Activated effector memory CD4-positive, alpha-beta T cell treated with Interleukin-2 at 50 U/mL for 16 hours (primary cell): ENCODE measurements at places on chromosomes 5 and 9.

DNA sequence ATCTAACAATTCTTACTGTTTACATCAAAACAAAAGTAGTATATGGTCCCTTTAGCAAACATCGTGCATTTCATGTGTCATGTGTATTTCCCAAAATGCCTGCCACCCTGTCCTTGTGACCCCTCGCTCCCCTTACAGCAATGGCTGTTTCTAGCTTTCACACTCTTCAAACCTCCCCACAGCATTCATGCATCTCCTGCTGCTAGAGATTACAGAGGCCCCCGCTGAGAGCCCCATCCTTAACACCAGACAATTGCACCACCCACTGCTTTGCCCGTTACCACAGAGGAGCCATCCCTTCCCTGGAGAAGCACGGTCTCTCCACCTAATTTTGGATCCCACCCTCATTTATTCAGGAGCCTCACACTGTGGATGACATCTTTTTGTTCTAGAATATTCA is 149.7 kb upstream of the IRX4 start:
- DNase-seq: no peak

GRCh38 chr5:158559066-158559465 is 540.6 kb downstream of the EBF1 start:
- DNase-seq: no peak

- no peak for DNase-seq
Measured at GRCh38 chr5:147520450-147520849, 10.6 kb upstream of the DPYSL3 start.

DNA sequence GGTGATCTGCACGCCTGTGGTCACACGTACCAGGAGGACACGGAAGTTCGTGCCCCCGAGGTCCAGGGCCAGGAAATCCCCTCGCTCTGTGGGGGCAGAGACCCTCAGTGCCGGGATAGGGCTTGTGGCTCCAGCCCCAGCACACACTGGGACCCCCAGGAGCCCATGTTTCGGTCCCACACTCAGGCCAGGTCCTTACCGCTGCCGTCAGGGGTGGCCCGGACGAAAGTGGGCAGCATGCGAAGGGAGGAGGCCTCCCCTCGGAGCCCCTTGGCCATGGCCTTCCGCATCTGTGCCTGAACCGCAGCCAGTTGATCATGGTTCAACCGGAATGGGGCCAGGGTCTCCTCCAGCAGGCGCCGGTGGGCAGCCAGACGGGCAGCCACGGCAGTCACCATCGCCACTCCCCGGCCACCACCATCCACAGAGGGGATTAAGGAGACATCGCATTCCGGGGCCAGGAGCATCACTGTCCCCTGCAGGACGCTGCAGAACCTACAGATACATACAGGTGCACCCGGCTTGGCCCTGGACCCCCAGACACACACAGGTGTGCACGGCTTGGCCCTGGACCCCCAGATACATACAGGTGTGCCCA is 11.8 kb downstream of the HK3 start:
- DNase-seq: no peak

DNA sequence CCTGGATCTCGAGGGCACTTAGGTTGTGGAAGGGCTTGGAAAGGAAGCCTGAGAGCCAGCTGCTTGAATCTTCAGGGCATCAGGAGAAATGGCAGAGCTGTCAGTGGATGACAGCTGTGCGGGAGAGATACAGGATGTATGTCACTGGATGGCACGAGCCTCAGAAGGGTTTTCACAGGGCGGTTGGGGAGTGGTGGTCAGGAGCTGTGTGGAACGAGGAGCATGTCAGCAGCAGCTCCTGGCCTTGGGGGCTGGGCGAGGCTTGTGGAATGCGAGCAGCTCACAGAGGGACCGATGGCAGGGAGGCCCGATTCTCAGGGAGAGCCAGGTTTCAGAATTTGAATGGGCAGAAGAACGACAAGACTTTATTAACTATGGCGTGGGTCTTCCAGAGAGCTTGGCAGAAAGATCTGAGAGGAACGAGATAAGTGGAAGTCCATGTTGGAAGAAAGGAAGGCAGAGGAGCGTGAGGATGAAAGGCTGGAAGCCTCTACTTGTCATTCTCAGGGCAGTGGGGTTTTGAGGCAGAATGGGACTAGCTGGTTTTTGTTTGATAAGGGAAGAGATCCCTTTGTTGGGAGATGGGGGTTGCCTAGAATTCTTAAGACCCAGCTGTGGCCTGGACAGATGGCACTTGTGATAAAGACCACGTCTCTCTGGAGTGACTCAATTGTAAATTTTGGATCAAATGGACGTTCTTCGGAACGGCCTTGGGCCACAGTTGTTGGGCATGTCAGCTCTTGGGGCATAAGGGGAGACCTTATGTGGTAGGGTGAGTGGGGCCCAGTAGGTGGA is 60.3 kb downstream of the SNX30 start:
- no peak for DNase-seq

GRCh38 chr9:121674017-121674416 is 22.6 kb downstream of the DAB2IP start:
- no peak for DNase-seq

DNA sequence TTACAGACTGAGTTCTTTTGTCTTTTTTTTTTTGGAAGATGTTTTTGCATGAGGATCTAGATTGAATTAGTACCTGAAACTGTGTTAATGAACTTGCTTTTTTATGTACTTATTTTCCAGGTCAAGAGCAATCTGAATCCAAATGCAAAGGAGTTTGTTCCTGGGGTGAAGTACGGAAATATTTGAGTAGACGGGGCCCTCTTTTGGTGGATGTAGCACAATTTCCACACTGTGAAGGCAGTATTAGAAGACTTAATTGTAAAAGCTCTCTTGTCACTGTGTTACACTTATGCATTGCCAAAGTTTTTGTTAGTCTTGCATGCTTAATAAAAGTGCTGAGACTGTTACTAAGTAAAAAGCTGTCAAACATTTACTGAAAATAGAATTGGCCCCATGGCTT is 14.5 kb downstream of the SLC23A1 start:
- DNase-seq: no peak

DNA sequence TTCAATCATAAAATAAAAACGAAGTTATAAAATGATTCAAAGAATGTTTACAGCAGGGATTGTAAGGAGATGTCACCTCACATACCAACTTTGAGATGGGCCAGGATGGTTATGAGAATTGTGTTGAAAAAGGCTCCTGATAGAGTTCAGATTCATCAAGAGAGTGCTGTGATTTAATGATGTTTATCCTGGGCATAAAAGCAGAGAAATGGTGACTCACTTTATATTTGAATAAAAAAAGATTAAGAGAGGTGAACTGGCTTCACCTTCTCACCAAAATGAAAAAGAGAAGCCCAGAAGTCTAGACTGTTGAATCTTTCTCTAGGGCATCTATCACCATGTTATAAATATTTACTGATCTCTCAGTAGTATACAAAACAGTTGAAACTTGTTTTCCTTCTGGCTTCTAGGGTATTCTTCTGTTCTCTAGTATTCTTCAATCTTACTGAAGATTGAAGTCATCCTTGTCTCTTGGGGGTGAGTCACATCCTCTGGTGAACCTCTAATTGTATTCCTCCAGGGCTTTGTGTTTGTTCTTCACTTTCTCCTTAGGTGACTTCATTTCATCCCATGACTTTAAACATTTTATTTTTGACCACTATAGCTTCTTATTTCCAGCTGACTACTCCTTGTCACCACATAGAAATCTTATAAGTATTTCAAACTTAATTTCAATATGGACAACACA is 1237.3 kb upstream of the C9orf72 start:
- DNase-seq: no peak

DNA sequence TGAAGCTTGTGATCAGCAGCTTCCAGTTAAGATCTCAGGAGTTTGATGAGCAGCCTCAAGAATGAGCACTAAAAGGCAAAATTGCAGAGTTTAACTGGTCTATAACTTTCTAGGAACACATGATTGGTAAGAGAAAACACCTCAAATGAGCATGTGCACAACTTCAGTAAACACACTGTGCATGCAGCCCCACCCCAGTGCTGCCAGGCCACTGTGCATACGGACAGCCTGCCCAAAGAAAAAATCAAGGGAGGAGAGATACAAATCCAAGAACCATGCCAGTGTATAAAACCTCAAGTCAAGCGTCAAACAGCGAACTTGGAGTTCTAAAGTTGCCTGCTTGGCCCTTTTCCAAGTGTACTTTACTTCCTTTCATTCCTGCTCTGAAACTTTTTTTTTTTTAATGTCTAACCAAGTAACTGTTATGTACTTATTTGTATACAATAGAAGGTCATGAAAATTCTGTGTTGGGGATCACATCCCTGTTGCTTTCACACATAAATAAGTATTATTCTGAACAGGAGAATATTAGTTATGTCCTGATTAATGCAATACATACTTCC is 125.6 kb upstream of the TSLP start:
- no peak for DNase-seq

DNA sequence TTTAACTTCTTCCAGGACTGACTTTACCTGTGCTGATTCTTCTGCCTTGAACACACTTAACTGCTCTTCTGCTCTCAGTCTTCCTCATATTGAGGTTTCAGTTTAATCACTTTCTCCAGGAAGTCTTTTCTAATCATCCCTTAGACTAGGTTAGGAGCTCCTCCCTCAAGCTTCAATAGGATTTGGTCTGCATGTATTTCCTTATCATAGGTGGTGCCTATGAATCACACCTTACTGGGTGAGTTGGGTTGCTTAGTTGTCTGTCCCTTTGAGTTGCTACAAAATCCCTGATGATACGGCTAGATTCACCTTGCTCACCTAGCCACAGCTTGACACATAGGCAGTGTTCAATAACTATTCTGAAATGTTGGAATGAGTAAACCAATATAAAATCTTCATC is 164.4 kb downstream of the DNAH5 start:
- no peak for DNase-seq

DNA sequence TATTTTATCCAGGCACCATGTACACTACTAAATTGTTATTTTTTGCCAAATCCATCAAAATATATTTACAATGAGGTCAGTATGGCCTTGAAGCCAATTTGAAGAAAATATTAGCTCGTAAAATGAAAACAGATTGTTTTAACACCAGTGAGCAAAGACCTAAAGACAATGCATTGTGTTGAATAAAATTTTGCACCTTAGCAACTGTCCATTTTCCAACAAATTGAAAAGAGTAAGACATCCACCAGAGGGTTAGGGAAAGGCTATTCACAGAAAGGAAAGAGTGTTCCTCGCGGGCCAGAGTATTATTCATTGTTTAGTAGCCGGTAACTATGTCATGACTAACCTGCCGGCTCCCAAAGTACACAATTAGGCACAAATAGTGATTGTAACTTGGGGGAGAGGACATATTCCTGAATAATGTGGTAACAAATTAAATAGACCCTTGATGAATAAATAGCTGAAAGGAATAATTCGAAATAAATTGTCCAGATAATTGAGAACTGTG is 213.3 kb downstream of the DNAH5 start:
- DNase-seq: no peak

- no peak for DNase-seq
Measured at GRCh38 chr9:19741178-19741577, 47.7 kb downstream of the SLC24A2 start.

- no peak for DNase-seq
Measured at GRCh38 chr5:118126159-118126558, 862.2 kb downstream of the DTWD2 start.

- DNase-seq: no peak
Measured at GRCh38 chr5:154618696-154619095, 136.5 kb upstream of the LARP1 start.

- no peak for DNase-seq
Measured at GRCh38 chr5:21680641-21681040, 1172.5 kb downstream of the CDH12 start.

- no peak for DNase-seq
Measured at GRCh38 chr5:116658141-116658540, 83.5 kb upstream of the SEMA6A start.

DNA sequence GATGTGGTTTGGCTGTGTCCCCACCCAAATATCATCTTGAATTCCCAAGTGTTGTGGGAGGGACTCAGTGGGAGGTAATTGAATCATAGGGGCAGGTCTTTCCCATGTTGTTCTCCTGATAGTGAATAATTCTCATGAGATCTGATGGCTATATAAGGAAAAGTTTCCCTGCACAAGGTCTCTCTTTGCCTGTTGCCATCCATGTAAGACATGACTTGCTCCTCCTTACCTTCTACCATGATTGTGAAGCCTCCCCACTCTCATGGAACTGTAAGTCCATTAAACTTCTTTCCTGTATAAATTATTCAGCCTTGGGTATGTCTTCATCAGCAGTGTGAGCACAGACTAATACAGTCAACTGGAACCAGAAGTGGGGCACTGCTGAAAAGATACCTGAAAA is 262.4 kb upstream of the RFX3 start:
- DNase-seq: no peak

DNA sequence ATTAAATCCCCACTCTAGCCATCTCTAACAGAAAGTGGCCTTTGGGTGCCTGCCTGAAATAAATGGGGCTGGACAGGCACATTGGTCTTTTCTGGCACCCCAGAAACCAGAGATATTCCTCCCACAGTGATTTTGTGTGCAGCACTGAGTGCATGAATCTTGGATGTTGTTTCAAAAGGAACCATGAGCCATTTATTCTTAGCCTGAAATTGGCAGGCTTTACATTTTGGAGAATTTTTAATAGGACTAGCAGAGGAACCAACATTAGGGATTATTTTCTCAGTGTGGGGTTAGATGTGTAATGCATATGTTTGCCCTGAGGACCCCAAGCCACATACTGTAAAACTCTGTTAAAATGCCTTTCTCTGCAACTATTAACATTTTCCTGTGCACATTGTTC is 451.3 kb downstream of the NFIB start:
- no peak for DNase-seq

DNA sequence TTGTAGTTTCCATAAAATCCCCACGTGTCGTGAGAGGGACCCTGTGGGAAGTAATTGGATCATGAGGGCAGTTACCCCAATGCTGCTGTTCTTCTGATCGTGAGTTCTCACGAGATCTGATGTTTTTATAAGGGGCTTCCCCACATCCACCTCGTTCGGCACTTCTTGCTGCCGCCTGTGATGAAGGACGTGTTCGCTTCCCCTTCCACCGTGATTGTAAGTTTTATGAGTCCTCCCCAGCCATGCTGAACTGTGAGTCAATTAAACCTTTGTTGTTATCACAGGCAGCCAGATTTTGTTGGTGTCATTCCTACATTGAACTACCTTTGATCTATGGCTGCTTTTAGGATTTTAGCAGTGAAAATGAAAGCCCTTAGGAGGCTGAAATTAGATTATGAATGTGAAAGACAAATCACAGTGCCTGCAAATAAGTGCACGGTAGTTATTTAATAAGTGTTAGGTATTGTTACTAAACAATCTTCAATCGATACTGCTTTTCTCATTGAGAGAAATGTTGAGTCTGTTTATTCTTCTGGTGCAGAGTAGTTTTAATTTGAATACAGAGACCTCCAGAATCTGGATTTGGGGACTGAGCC is 68.0 kb upstream of the C6 start:
- no peak for DNase-seq

- peak; percentile 8 for DNase-seq
Measured at GRCh38 chr9:88076286-88077070, 61.8 kb downstream of the SPATA31C2 start.

DNA sequence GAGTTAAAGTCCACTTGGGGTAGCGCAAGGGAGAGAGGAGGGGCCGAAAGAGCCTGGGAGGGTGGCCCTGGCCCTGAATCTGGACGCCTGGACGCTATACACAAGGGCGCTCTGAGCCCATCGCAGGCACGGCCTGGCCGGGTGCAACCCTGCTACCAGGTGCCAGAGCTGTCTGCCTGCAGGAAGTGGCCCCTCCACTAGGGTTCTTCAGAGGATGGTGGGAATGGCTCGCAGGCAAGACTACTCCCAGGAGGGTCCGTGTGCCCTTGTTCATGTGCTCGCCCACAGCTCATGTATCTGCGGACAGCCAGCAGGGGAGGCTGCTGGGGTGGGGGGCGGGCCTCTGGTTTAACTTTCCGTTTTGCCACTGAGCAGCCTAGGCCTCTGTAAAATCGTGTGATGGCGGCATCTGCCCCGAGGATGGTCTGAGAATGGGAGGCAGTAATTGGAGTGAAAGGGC is 1.4 kb upstream of the NKD2 start:
- DNase-seq: no peak
